ENCODE measurements at places on chromosomes 3 and 15.
A peak's percentile ranks its signal among the peaks of the same experiment; 100 is the strongest.

DNA sequence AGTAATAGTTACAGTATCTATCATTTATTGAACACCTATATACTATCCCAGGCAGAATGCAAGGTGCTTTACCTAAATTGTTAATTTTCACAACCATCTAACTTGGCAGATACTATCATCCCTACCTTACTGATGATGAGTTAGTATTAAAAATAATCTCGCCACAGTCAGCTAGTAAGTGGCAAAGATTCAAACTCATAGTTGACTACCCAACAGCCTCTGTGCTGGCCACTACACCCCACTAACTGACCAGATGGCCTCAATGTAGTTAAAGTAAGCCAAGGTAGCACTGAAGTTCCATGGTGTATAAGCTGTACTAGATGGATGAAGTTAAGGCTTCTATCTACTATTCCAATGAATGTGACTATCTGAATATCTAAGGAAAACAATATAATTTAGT is 44.8 kb downstream of the PEAK1 start:
- DNase-seq, result no peak

DNA sequence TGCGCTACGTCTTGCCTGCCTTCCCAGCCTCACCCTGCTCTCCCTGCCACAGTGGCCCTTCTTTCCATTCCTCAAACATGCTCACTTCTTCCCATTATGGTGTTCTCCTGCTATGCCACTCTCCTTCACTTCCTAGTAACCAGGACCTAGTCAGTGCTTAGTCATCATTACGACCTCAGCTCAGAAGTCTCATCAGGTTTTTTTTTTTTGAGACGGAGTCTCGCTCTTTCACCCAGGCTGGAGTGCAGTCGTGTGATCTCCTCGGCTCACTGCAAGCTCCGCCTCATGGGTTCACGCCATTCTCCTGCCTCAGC is 149.5 kb downstream of the GREM1 start:
- DNase-seq, result no peak

DNA sequence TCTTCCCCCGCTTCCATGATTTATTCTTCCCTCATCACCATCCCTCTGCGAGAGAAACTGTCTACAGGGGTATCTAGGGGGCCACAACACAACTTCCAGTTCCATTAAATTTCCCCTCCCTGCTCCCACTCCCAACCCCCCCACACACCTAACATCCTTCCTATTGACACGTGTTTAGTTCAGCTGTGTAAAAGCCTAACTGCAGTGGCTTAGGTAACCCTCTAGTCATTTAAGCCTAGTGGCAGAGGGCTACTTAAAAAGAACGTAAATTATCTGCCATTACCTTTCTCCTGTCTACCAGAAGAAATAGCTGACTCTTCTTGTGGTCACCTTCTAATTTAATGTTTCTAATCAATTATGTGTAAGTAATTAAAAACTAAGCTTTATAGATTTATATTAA is 56.3 kb downstream of the ZNF148 start:
- no peak for DNase-seq

DNA sequence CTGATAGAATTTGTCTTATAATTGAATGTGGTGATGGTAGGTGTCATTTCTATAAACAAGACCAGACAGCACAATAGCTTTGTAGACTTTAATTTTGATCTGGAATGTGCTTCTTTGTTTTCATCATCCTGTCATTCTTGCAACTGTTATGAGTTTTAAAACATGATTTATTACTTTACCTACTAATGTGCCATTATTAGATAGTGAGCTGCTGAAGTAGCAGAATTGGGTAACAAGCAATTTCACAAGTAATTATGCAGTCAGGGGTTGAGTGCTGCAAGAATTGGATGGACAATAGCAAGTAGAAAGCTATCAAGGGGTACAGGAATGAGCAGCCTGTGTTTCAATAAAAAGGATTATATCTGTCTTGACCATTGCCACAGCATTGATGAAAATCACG is 975.6 kb downstream of the ROBO1 start:
- no peak for DNase-seq

DNA sequence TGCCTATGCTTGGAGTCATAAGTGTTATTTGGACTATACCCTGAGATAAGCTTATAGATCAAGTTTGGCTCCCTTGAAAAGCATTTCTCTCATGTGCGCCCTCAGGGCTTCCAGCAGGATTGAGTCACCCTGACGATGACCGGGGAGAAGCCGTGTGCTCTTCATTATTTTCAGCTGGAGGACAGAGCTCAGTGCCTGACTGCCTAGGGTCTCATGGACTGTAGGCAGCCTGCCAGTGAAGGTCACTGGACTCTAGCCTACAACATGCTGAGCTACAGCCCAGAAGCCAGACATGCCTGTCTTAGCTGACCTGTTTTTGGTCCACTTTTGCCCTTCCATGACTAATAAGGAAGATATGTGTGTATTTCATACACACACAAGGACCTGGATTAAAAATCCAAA is 31.6 kb upstream of the NUDT16 start:
- no peak for DNase-seq

GRCh38 chr3:53402326-53402725 is 55.0 kb upstream of the DCP1A start:
- no peak for DNase-seq

GRCh38 chr3:43861635-43862034 is 170.9 kb downstream of the ABHD5 start:
- DNase-seq, result no peak

GRCh38 chr15:52232327-52232726 is 41.1 kb upstream of the GNB5 start:
- DNase-seq, result no peak

- DNase-seq, result no peak
These were observed 23.3 kb upstream of the HEG1 start for GRCh38 chr3:125078951-125079674.

DNA sequence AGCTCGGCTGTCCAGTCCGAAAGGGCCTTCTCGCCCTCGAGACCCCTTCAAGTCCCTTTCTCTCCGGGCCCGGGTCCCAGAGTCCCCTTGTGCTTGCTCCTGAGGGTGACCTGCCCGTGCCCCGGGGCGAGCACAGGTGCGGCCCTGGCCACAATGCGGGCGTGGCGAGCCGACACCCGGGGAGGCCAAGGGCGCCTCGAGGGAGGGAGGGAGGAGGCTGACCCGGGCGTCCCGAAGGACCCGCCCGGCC is 810 bp upstream of the MEF2A start:
- DNase-seq, result peak; percentile 86

DNA sequence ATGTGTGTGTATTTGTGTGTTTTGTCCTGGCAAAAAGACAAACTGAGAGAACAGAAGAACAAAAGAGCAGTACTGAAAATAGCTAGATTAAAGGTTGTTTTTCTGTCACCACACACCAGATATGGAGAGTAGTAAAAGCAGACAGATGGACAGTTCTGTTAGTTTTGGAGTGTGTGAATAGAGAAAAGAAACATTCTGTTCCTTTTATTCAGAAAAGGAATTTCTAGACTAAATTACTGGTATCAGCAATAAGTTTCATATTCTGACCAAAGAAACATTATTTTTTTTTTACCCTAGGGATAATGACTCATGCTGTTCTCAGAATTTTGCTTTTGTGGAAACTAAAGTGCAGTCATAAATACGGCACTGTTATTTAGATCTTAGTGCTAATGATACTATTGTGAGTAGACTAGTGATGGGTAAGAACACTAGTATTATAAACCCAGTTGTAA is 32.9 kb downstream of the PIK3CA start:
- no peak for DNase-seq

GRCh38 chr3:129345971-129346370 is 67.3 kb downstream of the HMCES start:
- no peak for DNase-seq

DNA sequence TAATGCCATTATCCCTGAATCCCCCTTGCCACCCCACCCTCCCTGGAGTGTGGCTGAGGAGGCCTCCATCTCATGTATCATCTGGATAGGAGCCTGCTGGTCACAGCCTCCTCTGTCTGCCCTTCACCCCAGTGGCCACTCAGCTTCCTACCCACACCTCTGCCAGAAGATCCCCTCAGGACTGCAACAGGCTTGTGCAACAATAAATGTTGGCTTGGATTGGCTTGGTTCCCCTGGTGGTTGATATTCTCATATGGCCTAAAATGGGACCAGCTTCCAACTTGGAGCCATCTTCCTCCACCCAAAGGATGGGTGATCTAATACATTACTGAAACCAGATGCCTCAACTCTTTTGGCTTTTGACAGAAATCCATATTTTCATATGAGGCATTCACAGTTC is 34.9 kb downstream of the VIPR1 start:
- DNase-seq, result no peak

DNA sequence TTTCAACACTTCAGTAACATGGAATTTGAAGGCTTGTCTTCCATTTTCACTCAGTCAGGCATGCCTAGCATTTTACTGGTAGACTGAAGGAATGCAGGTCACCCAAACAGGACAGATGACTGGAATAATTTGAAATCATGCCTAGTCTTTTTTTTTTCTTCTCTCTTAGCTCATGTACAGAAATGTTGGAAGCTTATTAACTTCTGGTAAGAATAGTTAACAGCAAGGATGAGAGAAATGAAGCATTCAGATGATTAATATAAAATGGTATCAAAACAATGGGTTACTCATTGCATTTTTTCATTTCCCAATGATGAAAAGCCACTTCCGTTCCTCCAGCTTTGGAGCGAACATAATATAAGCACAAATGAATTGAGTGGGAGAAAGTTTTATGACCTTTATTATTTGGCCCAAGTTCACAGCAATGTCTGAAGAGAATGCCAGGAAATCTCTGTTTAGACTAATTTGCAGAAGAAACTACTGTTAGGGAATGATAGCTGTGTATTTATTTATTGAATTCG is 431.6 kb upstream of the RASGRP1 start:
- DNase-seq, result no peak

DNA sequence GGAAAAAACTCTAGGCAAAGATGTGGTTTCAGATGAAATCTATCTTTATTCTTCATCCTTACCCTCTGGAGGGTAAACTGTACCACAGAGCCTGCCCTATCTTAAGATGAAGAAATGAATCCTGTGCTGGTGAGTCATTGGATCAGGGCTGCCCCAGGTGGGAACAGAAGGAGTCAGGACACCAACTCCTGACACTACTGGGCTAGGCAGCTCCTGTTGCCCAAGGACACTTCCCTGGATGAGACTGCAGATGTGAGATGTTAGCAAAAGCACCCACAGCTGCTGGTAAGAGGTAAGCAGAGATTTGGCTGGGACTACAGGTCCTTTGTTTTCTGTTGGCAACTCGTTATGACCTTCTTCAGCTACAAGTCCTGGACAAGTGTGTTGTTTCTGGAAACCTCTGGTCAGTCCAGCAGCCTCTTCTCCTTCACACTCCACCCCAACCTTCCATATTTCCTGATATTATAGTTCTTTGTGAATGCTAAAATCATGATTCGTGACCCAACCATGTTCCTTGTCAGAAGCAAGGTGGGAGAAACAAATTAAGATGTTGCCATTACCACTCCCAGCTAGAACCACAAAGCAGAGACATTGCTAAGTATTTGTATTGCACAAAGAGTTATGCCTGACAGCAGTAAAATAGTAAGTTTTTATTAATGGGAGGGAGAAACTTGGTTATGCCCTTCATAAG is 104.2 kb upstream of the TGFBR2 start:
- DNase-seq, result no peak

GRCh38 chr15:73258271-73259108 is 110.3 kb downstream of the HCN4 start:
- no peak for DNase-seq

- DNase-seq, result peak; percentile 68
These were observed 16.8 kb upstream of the SRP14 start for GRCh38 chr15:40055576-40056293.

GRCh38 chr3:145259166-145259880 is 901.7 kb downstream of the PLOD2 start:
- DNase-seq, result no peak

GRCh38 chr15:33215941-33216872 is 21.7 kb upstream of the FMN1 start:
- no peak for DNase-seq

GRCh38 chr3:30007668-30008067 is 598.7 kb upstream of the TGFBR2 start:
- DNase-seq, result no peak

GRCh38 chr3:189071446-189071845 is 100.3 kb upstream of the TPRG1 start:
- no peak for DNase-seq

DNA sequence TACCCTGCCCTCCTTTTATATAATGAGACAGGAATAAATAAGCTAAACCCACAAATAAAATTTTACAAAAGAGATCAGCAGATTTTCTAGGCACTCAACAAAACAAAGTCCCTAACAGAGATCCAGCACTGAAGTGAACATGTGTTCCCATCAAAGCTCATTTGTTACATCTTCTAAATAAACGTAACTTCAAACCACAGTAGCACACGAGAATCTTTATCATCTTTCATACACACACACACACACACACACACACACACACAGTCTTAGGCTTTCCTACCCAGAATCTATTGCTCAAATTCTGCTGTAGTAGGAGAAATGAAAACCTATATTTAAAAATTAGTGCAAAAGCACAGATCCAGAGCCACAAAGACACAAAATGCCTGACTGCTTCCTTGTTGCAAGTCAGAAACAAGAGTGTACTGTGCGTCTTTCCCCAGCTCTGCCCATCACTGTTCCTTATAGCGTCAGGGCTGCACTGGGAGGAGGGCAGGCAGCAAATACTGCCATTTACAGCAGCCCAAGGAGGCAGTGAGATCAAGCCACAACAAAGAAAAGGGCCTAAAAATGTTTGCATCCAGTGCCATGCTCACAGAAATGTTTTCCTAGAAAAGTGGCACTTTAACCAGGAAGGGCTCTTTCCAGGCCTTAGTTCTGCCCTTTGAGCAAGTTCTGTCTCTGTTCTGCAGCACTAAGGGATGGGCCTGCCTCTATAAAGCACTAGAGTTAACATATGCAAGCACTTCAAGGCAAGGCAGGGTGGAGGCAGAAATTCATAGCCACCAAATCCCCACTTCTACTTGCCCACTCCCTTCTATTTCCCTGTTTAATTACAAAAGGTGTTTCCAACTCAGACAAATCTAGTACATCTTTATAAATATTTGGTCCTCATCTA is 6.0 kb downstream of the IP6K1 start:
- peak; percentile 24 for DNase-seq

GRCh38 chr15:62639906-62640605 is 402.5 kb upstream of the TPM1 start:
- no peak for DNase-seq

DNA sequence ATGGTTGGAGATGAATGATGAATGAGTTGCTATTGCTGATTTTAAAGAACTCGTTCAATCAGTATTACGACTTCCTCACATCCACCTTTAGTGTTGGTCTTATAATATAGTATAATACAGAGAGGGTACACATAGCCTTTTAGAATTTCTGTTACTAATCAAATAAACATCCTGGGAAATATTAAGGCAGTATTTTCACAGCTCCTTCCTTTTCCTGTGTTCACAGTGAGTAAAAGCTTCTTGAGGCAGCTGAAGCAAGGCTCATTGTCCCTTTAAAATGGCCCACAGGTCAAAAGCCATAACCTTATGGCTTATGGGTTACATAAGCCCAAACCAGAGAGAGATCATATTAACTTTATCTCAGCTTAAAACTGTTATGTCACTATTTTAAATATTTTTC is 1.3 kb upstream of the BTLA start:
- DNase-seq, result no peak

- DNase-seq, result peak; percentile 77
These were observed 545 bp upstream of the RFX7 start for GRCh38 chr15:56244038-56244810.

GRCh38 chr3:172070269-172070668 is 30.9 kb downstream of the FNDC3B start:
- DNase-seq, result no peak
